KBM-7 (cell line): ENCODE measurements at places on chromosomes 3 and 15.
A peak's percentile ranks its signal among the peaks of the same experiment; 100 is the strongest.

DNA sequence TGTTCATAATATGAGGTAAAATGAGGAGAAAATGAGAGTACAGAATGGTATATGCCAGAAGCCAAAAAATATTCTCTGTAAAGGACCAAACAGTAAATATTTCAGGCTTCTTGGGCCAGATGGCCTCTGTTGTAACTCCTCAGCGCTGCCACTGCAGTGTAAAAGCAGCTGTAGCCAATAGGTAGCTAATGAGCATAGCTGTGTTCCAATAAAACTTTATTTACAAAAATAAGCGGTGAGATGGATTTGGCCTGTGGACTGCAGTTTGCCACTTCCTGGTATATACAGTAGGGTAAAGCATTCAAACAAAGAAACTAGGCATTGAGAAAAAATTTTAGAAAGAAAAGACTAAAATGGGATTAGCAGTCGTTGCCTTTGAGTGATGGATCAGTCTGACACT is 51.5 kb downstream of the BFSP2 start:
- DNase-seq = no peak

GRCh38 chr3:8931342-8931741 is 31.9 kb downstream of the RAD18 start:
- no peak for DNase-seq

- DNase-seq = no peak
Measured at GRCh38 chr3:64176461-64176996, 48.7 kb downstream of the PRICKLE2 start.

- no peak for DNase-seq
Measured at GRCh38 chr3:159233734-159234133, 431.9 kb downstream of the MFSD1 start.

DNA sequence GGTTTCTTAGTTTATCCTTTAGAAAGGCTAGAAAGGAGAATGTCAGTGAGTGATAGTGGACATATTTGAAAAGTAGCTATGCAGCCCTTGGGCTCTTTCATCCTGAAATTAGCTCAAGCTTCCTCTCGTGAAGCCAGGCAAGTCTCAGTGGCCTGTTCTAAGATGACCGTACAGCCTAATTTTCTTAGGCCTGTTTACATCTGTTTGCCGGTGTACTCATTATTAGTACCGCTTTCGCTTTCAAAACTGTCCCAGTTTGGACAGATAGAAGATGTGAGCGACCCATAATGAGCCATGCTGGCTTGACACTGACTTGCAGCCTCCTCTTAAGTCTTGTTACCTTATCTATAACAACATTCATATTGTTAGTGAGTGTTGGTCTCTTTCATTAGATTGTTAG is 5.7 kb upstream of the ARL14 start:
- no peak for DNase-seq

DNA sequence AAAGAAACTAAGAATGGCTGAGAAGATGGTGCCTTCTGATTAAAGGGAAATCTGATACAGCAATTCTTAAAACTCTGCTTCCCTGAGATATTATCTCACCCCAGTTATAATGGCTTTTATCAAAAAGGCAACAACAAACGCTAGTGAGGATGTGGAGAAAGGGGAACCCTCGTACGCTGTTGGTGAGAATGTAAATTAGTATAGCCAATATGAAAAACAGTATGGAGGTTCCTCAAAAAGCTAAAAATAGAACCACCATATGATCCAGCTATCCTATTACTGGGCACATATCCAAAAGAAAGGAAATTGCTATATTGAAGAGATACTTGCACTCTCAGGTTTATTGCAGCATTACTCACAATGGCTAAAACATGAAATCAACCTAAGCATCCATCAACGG is 65.1 kb downstream of the GOLIM4 start:
- DNase-seq = peak; percentile 49

- no peak for DNase-seq
Measured at GRCh38 chr3:79125313-79125984, 642.3 kb downstream of the ROBO1 start.

DNA sequence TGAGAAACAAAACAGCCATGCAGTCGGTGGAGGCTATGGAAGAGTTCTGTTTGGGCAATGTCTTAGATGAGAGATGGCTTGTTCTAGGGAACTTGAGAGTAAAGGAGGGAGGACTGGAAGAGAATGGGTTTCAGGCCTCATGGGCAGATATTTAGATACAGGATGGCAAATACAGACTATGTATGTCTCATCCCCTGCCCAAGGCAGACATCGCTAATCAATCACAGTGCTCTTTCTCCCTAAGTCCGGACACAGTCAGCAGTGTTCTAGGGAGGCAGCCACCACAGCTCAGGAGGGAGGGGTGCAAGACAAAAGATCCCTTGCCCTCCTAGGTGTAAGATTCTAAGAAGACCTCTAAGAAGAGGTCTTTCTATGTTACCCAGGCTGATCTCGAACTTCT is 159.3 kb upstream of the TLE3 start:
- no peak for DNase-seq

DNA sequence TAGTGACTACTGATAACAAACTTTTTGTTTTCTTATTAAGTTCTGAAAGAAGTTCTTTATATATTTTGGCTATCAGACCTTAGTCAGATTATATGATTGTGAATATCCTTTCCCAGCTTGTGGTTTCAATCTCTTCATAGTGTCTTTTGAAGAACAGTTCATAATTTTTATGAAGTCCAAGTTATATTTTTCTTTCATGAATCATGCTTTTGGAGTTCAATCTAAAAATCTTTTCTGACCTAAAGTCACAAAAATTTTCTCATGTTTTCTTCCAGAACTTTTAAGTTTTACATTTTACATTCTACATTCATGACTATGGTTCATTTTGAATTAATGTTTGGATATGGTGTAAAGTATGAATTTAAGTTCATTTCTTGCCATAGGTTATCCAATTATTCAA is 34.2 kb upstream of the OCA2 start:
- DNase-seq = no peak
